MV-4-11 (cell line): ENCODE measurements at places on chromosomes 7 and 10.

DNA sequence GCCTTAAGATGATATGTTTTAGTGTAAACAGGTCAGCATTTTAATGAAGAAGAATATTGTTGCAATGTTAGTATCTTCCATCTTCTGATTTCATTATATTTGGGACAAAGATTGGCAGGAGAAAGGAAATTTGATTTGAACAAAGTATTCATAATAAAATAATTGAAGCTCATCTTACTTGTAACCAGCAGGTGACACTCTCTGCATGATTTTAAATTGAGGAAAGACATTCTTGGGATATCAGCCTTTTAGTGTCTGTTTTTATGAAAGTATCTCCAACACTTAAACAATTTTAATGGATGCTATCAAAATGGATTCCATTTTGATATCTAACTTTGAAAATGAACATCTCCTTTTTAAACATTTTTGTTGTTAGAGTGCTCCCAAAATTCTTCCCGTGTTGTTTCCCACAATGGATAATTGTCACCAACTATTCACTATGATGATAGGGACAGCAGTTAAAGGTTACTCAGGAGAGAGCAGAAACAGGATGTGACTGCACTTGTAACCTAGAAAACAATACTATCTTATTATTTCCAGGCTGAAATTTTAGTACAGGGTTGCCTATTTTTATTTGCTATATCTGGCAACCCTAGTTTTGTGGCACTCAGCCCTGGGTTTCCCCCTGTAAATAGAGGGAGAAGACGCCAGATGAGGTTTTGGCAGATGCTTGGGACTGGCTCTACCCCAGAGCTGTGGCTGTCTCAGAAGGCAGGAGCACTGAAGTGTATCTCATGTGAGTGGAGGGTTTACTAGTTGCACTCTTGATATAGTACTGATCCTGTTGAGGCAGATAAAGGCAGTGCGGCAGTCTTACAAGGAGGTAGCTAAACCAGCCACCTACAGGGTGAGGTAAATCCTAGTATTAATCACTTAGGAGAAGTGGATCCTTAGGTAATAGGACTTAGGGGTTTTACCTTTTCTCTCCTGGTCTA is 31.0 kb upstream of the ABCB4 start:
- DNase-seq = peak; percentile 2

DNA sequence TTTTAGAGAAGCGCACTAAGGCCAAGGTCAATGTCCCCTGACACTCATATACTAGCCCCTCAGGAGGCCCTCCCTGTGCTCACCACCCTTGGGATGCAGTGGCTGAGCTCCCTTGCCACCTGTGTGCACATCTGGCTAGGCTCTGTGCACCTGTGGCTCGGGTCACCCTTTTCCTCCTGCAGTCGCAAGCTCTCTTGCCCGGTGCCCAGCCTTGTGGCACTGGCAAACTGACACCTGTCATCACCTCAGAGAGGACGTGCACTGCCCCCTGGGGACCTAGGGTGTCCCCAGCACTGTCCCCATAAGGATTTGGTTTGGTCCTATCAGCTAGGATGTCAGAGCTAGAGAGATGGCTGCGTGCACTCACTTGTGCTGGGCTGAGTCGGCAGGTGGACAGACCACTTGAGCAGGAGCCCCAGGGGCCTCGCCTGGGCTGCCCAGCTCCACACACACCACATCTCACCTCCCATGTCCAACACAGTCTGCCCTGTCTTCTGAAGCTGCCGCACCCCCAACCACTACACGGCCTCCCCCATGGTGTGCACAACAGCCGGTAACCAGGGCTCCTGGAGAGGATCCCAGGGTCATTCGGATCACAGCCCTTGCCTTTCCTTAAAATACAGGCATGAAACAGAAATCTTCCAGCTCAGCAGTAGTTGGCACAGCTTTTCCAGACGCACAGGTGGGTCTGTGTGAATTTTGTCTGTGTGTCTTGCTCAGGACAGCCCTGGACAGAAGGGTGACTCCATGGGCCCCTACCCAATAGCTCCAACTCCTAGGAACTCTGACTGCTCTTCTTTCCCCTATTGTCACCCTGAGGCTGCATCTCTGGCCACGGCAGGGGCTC is 111.0 kb downstream of the GRID1 start:
- DNase-seq = no peak

DNA sequence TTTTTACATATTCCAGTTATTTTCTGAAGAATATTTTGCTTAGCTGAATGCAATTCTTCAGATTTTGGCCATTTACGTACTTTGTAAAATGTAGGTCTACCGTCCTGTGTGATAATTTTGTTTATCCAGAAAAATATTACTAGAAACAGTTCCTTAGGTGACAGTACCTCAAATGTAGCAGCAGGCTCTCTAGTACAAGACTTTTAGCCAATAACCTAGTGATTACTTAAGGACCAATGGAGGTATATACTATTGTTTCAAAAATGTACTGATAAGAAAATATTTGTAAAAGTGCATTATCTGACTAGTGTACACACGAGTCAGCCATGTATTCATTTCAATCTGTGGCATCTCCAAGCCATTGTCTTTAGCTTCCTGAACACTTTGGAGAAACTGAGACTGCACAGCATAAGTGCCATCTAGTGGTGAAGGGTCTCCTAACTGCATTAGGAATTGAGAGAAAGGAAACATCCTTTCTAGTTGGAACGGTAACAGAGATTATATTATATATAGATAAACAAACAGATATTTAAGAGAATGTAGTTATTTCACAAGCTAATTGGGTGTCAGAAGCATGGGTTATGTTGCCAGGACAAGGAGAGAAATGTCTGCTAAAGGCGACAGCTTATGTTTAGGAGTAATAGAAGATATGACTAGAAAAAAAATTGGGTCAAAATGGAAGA is 23.7 kb downstream of the RTKN2 start:
- DNase-seq = peak; percentile 66

GRCh38 chr10:102841827-102842345 is 4.7 kb upstream of the CYP17A1 start:
- DNase-seq = no peak

- DNase-seq = no peak
These were observed 83.1 kb downstream of the LRRN3 start for GRCh38 chr7:111173990-111174389.

- no peak for DNase-seq
These were observed 220.0 kb downstream of the KIF20B start for GRCh38 chr10:89921403-89921802.

GRCh38 chr10:663466-663751 is 26.1 kb downstream of the DIP2C start:
- no peak for DNase-seq

DNA sequence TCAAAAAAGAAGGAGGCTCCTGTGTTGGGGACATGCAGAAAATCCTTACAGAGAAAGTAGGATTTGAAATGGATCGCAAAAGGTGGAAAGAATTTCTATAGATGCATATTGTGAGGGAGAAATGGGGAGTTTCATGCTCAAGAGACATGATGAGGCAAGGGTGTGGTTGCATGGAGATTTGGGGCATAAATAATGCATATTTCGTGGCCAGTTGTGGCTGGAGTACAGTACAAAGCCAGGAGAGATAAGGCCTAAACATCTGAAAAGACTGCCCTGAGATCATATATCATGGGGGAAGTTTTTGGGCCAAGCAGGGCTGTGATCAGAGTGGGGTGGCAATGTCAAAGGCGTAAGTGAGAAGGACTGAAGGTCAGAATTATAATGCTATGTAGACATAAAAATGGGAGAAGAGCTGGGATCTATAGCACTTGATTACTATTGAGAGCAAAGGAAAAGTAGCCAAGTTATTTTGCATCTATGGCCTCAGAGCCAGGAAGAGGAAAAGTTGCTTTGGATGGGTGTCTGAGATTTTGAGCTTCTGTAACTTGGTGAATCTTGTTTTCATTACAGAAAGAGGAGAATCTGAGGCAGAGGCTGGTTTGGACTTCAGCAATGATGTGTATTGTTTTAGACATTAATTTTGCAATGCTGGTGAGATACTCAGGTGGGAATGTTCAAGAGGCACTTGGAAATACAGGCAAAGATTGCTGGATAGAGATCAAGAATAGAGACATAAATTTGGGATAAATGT is 166.6 kb downstream of the INHBA start:
- no peak for DNase-seq

DNA sequence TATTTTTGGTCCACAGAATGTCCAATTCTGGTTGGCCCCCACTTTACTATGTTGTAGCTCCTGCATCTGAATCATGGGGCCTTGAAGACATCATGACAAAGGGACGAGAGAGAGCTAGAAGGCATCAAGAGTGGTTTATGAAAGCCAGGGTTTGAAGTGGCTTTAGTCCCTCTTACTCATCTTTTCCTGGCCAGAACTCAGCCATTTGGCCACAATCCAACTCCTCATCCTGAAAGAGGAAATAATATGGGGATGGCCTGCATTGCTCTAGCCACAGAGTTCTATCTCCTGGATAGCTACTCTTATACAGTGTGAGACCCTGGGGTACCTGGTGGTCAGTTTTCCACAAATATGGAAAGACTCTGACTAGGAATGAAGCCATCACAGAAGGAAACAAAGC is 418.9 kb downstream of the XPNPEP1 start:
- DNase-seq = peak; percentile 47

DNA sequence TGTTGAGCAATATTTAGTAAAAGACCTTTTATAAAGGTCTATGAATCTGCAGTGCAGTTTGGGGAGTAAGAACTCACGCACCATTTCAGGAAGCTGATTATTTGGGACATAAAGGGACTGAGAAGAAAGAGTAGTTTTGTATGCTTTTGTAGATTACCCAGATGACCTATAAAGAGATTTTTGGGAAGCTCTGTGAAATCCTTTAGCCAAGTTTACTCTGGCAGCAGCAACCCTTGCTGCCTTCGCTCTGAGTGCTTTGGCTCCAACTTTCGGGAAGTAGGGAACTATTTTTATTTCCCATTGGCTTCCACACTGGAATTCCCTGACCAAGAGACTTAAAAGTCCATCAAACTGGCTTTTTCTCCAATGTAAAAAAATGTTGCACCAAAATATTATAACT is 1110.1 kb upstream of the PHF14 start:
- no peak for DNase-seq

DNA sequence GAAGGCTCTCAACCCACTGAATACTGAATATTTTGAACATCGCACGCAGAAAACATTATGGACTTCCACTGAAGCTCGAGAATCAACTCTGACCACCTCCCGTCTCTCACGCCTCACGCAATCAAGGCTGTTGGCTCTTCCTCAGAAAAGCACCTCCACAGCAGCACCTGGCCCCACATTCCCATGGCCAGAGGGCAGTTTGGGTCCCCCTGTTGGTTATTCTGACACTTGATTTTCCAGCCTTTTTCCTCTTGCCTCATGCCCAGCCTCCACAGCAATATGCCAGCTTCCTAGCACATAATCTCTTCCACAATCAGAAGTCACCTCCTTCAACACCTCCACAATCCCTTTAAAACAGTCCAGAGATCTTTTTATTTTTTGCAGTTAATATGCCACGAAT is 55.9 kb downstream of the SVOPL start:
- DNase-seq = no peak

DNA sequence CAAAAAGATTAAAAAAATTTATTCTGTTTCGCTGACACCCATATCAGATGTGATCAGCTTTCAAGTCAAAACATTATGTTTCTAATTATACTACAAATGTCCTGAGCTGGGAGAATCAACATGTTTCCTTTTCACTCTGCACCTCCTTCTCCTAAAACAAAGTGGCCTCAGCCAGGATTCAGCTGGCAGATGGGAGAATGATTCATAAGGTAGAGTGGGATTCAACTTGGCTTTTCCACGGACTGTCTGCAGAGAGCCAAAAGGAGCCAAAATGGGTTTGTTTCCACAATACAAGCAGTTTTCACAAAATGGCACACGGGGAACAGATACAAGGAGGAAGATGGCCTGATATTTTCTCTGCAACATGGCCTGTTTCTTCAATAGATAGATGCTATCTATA is 376.5 kb upstream of the PRKCQ start:
- no peak for DNase-seq

DNA sequence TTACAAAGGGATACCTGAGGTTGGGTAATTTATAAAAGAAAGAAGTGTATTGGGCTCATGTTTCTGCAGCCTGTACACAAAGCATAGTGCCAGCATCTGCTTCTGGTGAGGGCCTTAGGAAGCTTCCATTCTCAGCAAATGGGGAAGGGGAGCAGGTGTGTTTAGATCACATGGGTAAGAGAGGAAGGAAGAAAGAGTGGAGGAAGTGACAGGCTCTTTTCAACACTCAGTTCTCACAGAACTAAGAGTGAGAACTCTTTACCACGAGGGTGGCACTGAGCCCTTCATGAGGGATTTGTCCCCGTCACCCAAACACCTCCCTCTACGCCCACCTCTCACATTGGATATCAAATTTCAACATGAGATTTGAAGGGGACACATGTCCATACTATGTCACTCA is 506 bp upstream of the FAM170B start:
- DNase-seq = peak; percentile 18

- DNase-seq = no peak
These were observed 121.5 kb upstream of the PRR15 start for GRCh38 chr7:29442146-29442545.

DNA sequence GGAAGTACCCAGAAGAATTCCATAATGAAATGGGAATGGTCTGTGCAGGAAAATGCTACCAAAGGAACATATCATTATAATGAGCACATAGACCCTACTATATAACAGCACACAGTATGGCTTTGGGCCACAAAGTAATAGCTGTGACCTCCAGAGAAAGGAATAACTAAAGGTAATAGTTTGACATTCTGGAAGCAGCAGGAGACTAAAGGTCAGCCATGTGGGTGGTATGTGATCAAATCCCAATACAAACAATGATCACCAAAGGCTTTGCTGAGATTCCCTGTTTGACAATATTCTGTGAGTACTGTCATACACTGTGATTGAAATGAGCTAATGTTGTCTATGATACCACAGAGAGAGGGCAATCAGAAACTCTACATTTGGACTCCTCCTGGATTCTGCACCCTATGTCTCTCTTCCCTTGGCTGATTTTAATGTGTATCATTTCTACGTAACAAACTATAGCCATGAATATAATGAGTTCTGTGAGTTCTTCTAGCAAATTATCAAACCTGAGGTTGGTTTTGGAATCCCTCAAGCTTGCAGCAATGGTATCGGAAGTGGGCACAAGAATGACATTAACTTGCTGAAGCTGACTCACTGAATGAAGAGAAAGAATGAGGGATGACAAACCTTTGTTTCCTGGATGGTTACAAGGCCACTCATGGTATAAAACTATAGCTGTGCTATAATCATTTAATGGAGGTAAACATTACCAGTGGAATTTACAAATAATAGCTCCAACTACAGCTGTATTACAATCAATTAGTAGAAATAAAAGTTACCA is 99.6 kb downstream of the JMJD1C start:
- DNase-seq = no peak

- DNase-seq = peak; percentile 47
These were observed 233.2 kb upstream of the PRSS1 start for GRCh38 chr7:142516038-142516501.

GRCh38 chr7:152090747-152091146 is 65.3 kb downstream of the GALNT11 start:
- no peak for DNase-seq
